ENCODE measurements at places on chromosomes 3 and 15. TPM values are rescaled to one million over a fixed set of nuclear protein-coding genes. Genes with fewer than 3 reads are reported as not detected.
A peak's percentile ranks its signal among the peaks of the same experiment; 100 is the strongest.

Gene FAM81A
- total RNA-seq: 2.6 TPM

- DNase-seq: no peak
These were observed 10.6 kb downstream of the RAB6B start for GRCh38 chr3:133884887-133885711.

- DNase-seq: no peak
These were observed at the start of gene PRR20G for GRCh38 chr3:127287840-127288239. Gene PRR20G (minus strand): TSS chr3:127288046. CDS start chr3:127287365, 681 bp downstream.

GRCh38 chr3:17905996-17906395 is 163.6 kb upstream of the TBC1D5 start:
- no peak for DNase-seq

Gene CLDN16
- 0.09 TPM for total RNA-seq

DNA sequence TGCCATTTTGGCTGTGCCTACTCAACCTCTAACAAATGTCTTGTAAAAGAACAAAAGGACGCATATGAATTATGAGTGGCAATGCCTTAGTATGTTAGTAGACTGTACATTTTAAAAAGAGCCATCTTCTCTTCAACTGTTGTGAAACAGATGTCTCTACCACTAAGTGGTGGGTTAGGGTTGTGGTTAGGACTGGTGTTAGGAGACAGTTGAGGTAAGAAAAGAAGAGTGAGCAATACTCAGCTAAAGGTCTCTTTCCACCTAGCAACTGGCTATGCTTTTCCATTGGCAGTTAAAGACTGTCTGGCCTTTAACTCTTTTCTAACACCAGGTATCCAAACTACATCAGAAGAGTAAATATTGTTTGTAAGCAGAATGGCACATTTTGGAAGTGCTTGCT is 221.7 kb upstream of the TBC1D5 start:
- DNase-seq: no peak

Gene TUSC7
- not detected for total RNA-seq

DNA sequence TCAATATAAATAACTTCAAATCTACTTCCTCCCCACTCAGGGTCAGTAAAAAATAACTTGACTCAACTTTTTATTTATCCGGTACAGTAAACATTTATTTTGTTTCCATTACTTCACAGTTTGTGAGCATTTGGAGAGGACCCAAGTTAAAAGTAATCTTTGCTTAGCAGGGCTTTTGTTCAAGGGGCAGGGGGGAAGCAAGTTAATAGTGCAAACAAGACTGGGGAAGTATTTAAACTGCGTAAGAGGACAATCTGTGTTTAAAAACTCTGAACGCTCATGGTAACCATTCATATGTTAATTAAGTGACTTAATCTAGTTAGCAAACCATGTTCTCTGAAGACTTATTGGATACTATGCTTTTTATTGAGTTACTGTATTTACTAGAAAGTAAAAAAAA is 346.2 kb downstream of the SLC9A9 start:
- DNase-seq: no peak

DNA sequence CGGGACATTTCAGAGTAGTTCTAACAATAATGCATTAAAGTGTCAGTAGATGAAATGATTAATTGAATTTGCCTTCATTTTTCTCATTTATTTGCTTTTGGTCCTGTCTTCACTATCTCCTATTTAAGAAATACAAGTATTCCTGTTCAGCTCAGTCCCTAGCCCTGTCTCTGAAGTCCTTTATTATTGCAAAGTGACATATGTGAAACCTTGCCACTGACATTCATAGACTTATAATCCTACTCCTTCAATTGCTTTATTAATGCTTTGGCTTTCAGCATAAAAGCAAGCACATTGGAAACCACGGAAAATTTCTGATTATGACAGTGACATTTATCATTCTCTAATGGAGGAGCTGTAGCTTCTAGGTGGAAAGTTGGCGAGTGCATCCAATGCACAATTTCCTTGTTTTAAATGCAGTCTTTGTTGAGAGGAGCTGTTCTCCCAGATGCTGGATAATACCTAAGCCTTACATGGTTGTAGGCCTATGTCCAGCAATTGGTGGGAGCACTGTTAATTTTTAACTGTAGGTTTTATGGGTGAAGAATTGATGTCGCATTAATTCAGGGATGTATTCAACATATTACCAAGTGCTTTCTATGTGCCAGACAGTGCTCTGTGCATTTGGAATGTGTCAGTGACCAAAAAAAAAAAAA is 337.8 kb downstream of the FEZF2 start:
- DNase-seq: no peak

Gene GOLGA8J
- not detected for total RNA-seq

DNA sequence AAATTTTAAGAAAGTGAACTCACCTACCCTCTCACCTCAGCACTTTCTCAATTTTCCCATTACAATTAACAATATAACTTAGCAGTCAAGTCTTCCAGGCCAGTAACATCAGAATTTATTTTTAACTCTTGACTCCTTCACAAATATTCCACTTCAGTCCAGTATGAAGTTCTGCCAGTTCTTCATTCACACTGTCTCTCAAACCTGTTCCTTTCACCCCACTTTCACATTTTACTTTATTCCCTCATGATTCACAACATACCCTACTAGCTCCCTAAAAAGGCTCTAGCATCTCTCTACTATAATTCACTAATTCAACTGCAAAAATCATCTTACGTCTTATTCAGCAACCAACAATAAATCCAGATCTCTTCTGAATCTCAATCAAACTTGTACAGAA is 3.8 kb downstream of the GSK3B start:
- no peak for DNase-seq

DNA sequence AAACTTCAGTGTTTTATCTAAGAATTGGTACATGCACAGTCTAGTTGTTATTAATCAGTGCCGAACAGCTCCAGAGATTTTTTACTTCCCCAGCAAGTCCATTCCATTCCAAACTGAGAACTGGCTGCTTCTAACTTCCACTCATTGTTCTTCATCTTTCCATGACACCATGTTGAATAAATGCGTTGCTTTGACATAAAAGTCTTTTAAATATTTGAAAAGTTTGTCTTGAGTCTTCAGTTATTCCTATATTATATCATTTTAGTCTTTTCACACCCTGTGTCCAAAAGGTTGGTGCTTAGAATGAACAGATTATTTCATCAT is 65.4 kb downstream of the CMSS1 start:
- no peak for DNase-seq

- peak; percentile 45 for DNase-seq
These were observed 15.0 kb upstream of the SEC22A start for GRCh38 chr3:123186695-123187094.

DNA sequence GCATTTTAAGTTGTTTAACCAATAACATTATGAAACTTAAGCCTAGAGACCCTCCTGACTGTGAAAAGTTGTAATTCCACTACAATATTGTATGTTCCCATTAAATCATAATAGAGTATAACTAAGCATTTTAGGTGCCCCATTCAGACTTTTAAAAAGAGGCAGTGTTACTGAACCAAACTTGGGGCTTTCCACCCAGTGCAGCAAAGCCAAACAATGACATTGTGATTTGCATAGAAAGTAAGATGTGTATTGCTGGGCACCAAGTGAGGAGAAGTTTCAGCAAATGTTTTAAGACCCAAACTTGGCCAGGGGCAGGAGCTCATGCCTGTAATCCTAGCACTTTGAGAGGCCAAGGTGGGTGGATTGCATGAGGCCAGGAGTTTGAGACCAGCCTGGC is 706.2 kb downstream of the GRM7 start:
- DNase-seq: no peak

- DNase-seq: peak; percentile 17
These were observed 110.8 kb upstream of the ATP11B start for GRCh38 chr3:182682263-182683241.

Gene SQOR
- total RNA-seq: 79.5 TPM

- DNase-seq: no peak
These were observed 50.9 kb downstream of the RGMA start for GRCh38 chr15:93037820-93038705.

DNA sequence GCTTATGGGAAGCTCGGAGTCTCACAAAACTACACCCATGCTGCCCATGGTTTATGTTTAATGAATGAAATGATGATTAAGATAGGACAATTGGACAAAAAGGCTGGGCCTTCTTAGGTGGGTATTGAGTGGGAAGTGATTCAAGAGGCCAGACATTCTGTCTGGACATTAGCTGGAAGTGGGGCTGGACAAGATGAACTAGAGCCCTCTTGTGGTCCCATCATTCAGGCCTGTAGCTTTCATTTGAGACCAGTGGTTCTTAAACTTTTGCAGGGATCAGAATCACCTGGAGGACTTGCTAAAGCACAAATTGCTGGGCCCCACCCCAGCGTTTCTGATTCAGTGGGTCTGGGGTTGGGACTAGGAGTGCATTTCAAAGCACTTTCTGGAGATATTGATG is 290.4 kb upstream of the CTDSPL start:
- peak; percentile 11 for DNase-seq

DNA sequence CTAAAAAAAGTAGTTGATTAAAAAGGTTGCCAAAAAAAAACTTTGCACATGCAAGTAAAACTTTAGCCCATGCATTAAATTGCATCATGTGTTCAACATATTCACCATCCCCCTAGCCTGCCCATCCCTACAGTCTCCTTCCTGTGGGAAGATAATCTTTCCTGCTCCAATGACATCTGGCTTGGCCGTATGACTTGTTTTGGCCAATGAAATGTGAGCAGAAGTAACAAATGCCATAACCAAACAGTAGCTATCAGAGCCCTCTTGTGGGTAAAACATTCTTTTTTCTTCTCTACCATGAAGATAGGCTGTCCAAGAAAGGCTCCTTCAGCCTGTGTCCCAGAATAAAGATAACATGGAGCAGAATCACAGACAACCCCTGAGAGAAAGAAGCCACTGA is 15.3 kb downstream of the ERC2 start:
- DNase-seq: no peak

Gene CCR1
- 0.90 TPM for total RNA-seq

Gene LIPH
- 0.36 TPM for total RNA-seq

GRCh38 chr15:60413231-60413824 is 15.5 kb upstream of the ANXA2 start:
- peak; percentile 40 for DNase-seq

GRCh38 chr3:54547846-54548245 is 380.0 kb downstream of the LRTM1 start:
- no peak for DNase-seq

Gene GABRG3
- total RNA-seq: not detected

- DNase-seq: no peak
These were observed 89.7 kb downstream of the RPL39L start for GRCh38 chr3:187049462-187050101.

DNA sequence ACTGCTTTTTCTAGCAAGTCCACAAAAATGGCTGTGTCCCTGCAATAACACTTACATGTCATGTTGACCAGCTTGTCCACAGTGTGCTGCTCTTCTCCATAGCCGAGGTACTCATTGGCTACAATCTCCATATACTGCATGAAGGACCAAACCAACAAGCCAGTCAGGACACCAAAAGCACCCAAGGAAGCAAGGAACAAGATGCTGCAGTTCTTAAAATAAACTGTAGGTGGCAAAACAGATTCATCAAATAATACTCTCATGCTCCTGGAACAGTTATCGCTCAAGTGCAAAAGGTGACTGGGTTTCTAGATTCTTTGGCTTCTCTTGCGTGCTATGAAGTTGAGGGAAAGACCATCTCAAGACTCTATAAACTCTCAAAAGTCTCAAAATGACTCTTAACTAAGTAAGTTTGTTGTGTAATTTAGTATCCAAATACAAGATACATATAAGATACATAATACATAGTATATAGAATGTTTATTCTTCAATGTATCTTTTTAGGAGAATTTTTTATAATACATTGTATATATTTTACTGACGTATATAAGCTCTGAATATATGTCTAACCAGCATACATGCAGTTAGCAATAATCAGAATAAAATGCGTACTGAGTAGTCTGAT is 57.0 kb downstream of the NEK10 start:
- DNase-seq: peak; percentile 81
